Esophagus squamous epithelium (tissue), 5 donors: ENCODE measurements at places on chromosomes 11 and 22.

- DNase-seq: no peak
Observed at GRCh38 chr22:22103078-22103875, 120.7 kb upstream of the TOP3B start.

GRCh38 chr22:44188986-44189630 is 8.4 kb downstream of the PARVG start:
- DNase-seq: no peak

- no peak for DNase-seq
Observed at GRCh38 chr11:18769802-18770456, 21.7 kb downstream of the PTPN5 start.

DNA sequence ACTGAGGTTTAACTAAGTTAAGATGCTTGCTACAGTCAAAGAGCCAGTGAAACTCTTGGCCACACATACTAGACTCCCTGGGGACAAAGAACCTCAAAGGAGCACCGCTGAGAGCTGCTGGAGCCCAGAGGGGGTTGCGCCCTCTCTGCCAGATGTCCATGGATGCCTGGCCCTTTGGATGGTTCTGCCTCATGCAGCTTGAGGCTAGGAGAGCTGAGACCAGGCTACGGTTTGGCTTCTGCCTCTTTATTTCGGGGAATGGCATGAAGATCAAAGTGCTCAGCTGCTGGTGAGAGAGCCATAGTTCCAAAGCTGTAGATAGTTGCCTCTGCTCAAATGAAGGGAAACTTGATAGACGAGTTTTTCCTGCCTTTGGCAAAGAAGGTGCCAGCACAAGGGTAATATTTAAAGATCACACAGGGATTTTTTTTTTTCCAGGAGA is 43.0 kb downstream of the RASSF10 start:
- no peak for DNase-seq

DNA sequence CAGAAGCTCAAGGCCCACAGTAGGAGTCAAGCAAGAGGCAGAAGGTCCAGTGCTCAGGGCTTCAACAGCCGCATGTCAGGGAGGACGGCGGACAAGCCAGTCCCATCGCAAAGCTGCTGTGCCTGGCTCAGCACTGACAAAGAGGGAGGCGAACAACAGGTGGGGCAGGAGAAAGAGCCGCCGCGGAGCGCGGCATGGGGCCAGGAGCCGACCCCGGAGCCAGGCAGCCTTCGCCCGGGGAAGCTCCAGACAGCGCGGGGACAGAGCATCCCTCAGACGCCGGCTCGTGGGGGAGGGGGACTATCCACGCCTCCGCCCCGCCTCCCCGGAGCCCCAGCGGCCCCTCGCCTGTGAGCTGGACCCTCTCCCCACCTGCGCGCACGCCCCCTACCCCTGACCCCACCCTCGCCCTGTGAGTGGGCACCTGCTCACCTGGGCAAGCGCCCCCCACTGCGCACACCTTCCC is 369 bp downstream of the DHCR7 start:
- DNase-seq: no peak

- no peak for DNase-seq
Observed at GRCh38 chr11:126419801-126420697, 64.6 kb downstream of the ST3GAL4 start.
